Inflammatory macrophage treated with lipopolysaccharide for 4 hours (primary cell): ENCODE measurements at places on chromosomes 3 and 15.
A peak's percentile ranks its signal among the peaks of the same experiment; 100 is the strongest.

GRCh38 chr3:114496021-114496434 lies 202.2 kb downstream of the TIGIT start:
- DNase-seq, result no peak

GRCh38 chr3:34011171-34012101 lies 213.0 kb downstream of the PDCD6IP start:
- DNase-seq, result no peak

DNA sequence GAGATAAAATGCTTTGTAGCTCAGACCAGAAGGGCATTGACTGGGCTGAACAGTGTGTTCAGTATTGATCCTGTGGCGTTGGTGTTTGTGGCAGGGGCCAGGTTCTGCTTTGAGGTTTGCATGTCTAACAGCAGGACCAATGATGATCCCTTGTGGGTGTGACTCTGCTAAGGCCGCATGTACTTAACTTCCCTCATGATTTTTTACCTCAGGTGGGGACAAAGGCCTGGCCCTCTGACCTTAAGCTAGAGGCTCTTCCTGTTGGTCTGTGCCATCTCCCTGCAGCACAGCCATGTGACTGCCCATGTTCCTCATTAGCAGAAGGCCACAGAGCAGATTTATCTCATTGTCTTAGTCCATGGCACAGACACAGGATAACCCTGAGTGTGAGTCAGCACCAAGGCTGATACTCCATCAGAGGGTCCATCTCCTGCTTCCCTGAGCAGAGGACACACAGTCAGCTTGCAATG lies 34.3 kb upstream of the BSN start:
- peak; percentile 55 for DNase-seq

DNA sequence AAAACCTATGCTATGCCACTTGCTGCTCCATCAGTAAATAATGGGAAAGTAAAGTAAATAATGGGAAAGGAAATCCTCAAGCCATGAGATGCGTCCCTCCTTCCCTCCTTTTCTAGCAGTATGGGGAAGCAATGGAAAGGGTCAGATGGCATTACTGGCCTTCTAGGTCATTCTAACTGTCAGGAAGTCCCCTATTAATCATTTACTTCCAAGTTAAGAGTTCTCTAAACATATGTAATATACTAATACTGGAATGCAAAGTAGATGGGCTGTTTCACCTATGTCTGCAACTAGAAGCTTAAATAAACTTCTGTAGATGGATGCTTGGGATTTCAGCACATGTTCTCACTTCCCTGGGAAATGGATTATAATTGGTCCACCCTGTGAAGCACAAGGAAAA lies 55.9 kb downstream of the MDFIC2 start:
- no peak for DNase-seq

- DNase-seq, result peak; percentile 56
These were observed 768 bp upstream of the SEMA5B start for GRCh38 chr3:123028233-123028828.

DNA sequence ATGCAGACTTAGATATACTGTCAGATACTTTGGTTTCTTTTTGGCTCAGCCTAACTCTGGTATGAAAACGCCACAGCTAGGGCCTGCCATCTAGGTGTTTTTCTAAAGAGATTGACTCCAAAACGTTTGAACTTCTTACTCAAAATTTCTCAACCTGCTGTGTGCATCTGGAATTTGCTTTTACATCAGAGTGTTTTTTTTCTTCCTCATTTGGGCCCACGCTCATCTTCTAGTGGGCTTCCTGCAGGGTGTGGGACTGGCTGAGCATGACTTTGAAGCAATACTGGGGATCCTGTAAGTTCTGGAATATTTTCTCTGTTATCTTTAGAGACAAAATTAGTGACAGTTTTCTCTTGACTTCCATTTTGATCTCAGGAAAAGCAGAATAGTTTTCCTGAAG lies 117.8 kb downstream of the NR1D2 start:
- DNase-seq, result peak; percentile 69

GRCh38 chr3:157912514-157913451 lies 193.4 kb downstream of the SHOX2 start:
- DNase-seq, result no peak

DNA sequence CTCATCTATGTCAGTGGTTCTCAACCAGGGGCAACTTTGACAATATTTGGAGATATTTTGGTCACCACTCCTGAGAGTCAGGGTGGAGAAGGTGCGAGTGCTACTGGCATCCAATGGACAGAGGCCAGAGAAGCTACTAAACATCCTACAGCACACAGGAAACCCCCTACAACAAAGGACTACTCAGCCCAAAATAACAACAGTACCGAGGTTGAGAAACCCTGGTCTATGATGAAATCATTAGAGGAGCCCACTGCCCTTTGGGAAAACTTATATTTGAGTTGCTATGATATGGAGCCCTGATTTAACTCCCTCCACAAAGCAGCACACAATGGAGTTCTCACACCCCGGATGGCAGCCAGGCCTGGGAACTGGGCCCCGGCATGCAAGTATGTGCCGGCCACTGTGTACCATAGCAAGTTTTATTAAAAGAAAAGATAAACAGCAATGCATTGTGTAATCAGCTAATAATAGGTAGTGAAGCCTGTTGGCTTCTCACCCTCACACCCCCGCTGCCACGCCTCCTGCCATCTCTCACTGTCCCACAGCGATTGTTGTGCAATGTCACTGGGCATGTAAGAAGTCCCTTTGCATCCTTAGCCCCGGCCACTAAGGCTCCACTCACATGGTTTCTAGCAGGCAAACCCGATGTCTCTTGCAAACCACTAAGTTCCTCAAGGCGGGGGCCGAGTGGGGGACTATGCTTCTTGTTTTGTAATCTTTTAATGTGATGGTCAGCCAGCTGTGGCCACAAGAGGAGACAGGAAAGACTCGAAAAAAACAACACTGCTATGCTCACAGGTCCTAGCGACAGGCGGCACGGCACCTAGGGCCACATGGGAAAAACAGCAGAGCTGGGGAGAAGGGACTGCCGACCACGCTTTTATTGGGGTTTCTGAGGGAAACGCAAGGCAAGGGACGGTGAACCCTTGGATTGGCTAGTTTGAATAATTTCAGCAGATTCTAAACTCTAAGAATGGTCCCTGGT lies 110.0 kb downstream of the AQP9 start:
- peak; percentile 98 for DNase-seq

DNA sequence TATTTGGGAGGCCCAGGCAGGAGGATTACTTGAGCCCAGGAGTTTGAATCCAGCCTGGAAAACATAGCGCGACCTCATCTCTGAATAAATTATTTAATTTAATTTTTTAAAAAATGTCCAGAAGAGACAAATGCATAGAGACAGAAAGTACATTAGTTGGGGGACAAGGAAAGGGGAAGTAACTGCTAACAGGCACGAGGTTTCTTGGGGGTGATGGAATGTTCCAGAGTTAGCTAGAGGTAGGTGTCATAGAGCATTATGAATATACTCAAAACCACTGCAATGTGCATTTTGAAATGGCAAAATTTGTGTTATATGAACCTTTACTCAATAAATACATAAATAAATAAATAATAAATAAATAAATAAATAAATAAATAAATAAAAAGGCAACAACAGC lies 31.7 kb upstream of the CYP11A1 start:
- peak; percentile 59 for DNase-seq

DNA sequence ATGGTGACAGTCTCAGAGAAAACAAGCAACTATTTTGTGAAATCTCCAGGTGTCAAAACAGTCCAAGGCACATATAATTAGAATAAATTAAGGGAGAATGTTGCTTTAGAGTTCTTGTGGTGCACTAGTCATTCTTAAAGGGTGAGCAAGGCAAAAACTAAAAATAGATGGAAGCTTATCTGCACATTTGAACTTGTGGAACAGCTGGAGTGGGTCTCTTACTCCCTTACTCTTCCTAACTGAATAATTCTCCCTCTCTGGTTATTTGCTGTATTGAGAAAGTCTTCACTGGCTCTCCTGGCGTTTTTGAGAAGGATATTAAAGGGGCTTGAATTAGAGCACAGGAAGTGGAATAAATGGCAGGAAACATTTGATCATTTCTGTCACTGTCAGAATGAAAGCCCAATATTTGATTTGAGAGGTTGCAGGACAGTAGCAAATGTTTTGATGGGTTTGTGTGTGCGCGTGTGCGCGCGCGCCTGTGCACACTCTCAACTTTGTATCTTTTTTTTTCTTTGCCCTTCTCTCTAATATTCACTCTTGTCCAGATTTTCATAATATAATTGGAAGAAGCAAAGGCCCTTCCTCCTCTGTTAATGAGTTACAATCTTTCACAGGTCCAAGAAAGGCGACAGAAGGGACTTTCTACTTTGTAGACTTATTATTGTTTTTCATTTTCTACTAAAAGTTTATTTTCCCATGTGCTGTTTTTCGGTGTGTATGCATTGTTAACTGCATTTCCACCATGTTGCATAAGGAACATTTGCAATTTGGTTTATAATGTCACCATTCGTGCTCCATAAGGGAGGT lies 40.9 kb downstream of the AKAP13 start:
- DNase-seq, result no peak

DNA sequence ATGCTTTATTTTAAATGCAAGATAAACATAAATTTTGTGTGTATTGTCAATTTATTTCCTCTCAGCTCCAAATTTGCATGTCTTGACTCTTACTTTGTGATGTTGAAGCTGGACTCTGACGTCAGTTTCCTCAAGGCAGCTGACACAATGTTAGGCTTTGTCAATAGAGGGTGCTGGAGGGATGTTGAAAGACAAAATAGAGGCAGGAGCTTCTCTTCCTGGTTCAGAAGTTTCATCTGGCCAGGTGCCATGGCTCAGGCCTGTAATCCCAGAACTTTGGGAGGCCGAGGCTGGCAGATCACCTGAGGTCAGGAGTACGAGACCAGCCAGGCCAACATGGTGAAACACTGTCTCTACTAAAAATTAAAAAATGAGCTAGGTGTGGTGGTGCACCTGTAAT lies 408.6 kb downstream of the GBE1 start:
- DNase-seq, result no peak

DNA sequence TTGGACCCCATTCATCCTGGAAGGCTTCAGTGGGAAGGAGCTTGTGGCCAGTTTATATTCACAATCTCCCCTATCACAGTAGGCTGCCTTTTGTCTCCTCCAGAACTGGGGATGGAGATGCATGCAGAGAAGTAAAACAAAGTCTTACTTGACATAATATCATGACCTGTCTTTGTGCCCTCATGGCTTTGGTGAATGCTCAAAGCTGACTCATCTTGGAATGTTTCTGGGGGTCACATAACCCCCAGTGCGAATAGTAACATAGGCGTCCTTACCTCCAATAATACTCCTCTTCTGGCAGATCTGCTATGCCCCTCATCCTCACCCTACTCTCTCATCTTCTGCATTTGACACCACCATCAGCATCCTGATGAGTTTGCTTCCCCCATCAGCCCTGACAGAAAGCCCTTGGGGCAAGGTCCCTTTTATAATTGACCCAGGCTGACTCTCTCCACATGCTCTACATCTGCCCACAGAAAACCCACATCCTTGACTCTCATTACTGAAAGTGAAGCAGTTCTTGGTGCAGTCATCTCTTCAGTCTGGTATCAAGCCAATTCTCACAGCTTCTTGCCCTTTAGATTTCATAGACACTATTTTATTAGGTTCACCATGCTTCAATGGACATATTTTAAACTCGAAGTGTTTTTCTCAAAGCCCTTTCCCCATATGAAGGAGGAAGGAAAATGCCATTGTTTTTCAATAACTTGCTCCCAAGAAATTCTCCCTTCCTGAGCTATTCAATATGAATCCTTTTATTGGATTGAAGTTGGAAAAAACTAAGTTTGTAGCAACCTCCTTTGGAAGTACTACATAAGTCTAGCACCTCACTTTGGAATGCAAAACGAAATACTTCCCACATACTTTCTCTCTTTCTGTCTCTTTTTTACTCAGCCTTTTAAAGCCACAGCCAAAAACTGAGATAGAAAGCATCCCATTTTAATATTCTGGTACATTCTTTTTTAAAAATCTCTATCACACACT lies 36.6 kb downstream of the OSTN start:
- no peak for DNase-seq

DNA sequence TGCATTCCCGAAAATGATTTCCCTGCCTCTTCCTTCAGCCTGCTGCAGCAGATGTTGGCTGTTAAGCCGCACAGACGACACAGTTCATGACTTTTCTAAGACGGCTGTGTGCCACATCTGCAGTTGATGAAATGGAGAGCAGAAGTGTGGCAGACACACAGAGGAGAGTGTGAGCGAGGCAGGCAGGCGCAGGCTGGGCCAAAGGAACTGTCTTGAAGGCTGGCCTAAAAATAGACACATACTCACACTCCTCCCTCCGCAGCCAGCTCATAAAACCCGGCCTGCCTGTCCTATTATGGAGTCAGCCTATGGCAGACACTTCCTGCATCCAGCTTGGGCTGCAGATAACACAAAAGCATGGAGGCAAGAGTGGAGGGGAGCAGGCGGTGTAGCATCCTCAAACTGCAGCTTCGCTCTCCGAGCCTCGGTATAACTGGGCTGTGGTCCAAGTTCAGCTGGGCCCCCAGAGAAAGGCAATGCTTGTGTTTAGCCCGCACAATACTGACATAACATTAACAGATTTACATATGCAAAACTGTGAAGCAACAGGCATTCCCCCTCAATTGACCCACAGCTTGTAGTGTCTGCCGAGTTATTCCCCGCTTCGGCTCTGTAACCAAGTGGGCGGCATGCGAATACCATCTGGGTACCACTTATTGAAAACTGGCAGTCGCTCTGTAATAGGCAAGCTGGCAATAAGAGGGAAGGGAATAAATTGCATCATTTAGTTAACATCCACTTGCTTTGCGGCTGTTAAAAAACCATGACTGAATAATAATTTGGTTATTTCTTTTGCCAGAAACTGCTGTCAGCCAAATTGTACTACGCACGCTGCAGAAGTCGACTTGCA lies 40.8 kb downstream of the FOXP1 start:
- DNase-seq, result peak; percentile 84

GRCh38 chr3:157394411-157394810 lies 42.2 kb upstream of the PTX3 start:
- peak; percentile 63 for DNase-seq

DNA sequence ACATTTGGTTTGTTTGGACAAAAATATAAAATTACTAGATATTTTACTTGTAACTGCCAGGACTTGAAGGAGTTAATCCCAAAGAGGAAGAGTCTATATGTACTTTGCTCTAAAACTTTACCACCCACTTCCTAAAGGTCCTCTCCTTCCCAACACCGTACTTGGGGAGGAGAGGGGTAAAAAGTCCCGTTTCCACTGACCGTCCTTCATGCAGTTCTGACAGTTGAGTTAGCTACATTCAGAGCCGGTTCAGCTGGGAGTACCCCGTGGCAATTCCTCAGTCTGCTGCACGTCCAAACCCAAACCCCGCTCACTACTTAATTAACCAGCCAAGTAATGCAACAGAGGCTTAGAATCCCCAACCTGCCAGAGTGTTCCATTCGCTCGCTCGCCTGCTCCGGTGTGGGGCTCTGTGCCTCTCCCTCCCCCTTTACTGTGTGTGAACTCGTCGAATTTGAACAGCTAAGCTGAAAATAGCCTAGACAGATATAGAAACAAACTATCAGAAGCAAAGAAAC lies 519.7 kb downstream of the FOXP1 start:
- peak; percentile 69 for DNase-seq

DNA sequence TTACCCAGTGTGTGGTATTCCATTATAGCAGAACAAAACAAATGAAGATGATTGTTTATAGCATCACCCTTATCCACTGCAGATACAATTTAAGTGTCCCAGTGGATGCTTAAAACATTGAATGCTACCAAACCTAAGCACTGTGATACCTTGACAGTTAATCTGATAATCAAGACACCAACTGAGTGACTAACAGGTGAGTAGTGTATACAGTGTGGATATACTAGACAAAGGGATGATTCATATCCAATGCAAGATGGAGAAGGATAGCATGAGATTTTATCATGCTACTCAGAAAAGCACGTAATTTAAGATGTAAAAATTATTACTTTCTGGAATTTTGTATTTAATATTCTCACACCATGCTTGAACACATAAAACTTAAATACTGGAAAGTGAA lies 1449.0 kb downstream of the OTOL1 start:
- no peak for DNase-seq
